ENCODE measurements at places on chromosomes 2 and 18.

- DNase-seq: no peak
Measured at GRCh38 chr2:5914811-5915611, 222.8 kb downstream of the SOX11 start.

DNA sequence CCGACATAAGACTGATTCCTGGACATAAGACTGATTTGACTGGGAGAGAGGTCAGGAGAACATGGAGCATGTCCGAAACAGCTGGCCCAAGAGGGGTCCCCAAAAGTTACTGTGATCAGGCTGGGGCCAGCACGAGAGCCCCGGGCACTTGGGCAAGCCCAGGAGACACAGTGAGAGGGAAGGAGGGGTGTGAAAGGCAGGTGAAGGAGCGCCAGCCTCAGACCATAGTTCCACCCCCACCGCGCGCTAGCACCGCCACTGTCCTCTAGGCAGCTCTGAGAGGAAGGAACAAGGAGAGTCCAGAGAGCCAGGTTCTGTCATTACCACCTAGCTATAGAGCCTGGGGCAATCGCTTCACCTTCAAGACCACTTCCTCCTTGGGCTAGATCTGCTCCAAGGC lies 78.2 kb upstream of the DAPL1 start:
- no peak for DNase-seq

DNA sequence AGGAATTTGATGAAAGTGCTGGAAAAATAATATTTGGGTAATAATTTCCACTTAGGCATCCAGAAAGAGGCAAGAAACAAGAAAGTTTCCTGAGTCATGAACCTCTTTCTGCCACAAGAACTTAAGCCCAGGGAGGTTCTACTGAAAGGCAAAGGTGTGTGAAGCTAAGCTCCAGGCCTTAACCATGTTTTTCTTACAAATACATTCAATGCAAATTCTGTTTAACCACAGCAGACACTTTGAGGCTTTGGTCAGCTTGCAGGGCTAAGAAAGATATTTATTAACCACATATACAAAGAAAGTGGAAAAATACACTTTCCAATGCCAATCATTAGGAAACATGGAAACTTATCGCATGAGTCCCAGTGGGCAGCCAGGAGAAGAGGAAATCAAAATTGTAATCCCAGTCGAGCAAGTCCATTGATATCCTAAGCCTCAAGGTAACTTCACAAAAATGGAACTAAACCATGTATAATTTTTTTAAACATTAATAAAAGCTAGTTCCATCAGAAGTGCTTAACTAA lies 68.3 kb downstream of the PIEZO2 start:
- no peak for DNase-seq

- no peak for DNase-seq
Measured at GRCh38 chr2:176161825-176162626, 4.9 kb downstream of the HOXD3 start.

DNA sequence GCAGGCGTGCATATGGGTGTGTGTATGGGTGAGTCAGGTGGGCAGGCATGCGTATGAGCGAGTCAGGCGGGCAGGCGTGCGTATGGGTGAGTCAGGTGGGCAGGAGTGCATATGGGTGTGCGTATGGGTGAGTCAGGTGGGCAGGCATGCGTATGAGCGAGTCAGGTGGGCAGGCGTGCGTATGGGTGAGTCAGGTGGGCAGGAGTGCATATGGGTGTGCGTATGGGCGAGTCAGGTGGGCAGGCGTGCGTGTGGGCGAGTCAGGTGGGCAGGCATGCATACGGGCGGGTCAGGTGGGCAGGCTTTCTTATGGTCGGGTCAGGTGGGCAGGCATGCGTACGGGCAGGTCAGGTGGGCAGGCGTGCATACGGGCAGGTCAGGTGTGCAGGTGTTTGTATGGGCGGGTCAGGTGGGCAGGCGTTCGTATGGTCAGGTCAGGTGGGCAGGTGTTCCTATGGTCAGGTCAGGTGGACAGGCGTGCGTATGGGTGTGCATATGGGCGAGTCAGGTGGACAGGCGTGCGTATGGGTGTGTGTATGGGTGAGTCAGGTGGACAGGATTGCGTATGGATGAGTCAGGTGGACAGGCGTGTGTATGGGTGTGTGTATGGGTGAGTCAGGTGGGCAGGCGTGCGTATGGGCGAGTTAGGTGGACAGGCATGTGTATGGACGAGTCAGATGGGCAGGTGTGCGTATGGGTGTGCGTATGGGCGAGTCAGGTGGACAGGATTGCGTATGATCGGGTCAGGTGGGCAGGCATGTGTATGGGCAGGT lies 28.7 kb upstream of the KLF11 start:
- no peak for DNase-seq

DNA sequence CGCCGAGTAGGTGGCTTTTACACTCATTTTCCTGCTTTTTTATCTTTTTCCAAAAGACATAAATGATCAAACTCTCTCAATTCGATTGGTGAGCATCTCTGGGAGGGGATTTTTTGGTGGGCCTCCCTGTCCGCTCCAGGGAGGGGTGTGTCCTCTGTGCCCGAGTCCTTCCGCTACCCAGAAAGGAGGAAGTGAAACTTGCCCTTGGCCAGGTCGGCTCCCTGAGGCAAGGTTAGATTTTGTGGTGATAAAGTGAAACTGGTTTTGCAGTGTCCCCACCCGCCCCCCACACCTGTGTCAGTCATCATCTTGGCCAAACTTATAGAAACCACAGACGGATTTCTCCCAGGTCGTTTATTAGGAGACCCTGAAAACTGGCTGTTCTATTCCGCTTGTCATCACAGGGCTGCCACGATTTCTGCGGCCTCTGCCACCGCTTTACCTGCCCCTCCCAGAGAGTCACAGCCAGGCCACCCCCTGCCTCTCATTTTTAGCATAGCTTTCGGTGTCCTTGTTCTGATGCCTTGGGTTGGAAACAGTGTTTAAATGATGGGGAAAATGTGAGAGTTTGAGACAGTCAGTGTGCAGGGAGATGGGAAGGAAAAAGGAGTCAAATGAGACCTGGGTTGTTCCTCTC lies 93.6 kb downstream of the SH3BP4 start:
- no peak for DNase-seq

DNA sequence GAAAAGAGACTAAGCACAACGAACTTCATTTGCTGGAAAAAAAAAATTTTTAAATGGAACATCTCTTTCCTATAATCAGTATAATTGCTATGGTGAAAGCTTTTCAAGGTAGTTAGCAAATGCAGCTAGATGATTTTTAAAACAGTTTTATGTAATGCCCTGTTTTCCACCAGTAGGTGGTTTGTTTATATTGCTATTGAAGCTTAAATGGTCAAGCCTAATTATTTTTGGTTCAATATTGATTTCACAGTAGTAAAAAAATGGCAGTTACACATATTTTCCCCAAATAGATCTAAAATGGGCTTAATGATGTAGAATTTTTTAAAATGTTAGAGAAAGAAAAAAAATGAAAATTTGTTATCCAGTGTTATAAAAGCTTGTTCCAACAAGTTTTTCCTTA lies 70.2 kb downstream of the CDH19 start:
- no peak for DNase-seq

GRCh38 chr2:13197248-13197647 lies 480.5 kb downstream of the TRIB2 start:
- no peak for DNase-seq

DNA sequence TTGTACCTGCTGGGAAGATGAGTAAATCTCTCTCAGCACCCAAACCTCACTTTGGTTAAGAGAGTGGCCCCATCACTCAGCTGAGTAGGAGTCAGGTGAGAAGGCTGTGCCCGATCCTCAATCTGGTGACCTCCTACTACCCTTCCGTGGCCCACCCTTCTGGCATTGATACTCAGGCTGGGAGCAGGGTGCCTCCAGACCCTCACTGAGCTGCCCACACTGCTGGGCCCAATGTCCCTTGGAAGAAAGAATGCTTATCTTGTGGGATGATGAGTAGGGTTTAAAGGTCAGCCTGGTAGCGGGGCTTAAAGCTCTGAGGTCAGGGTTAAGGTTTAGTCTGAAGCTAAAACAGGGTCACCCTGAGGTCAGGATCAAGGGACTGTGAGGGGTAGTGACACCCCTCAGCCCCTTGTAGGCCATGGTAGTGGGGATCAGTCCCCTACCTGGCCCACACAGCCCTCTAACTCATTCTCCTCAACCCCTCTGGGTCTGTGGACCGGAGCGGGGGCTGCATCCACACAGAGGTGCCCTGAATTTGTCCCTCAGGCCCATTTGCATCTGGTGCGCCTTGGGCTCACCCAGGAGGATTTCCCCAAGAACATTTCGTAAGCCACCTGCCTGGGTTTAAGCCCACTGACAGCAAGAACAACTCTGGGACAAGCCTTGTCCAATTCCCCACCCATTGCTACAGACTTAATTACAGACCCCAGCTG lies 123.8 kb downstream of the CYP26B1 start:
- DNase-seq: no peak

DNA sequence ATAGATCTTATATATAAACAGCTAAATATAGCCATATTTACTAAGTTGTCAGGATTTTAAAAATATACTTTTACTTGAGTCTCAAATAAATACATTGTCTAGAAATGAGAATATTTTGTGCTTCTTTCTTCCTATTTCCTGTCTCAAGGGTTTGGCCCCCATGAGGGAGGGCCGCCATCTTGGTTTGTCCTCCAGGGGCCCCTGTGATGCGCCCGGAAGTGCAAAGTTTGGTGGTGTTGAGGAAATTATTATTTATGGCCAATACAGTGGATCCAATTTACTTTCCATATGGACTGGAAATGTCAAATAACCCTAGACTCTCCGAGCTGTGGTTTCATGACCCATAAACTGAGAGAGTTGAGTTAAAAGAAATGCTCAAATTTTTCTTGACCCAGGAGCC lies 104.7 kb upstream of the OTOS start:
- DNase-seq: no peak

DNA sequence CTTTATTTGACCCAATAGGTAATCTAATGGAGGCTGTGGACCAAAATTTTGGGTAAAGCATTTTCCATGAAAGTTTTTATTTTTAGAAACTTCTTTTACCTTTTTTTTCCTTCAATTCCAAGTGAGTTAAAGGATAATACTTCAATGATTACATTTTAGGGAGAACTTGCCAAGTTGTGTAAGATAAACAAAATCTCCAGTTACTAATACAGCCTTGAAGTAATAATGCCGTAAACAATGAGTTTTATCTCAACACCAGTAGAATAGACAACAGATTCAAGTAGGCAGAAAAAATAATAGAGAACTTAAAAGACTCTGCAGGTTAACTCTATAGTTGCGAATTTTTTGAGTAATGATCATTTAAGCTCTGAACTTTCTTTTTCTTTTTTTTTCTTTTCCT lies 807.4 kb downstream of the CNTNAP5 start:
- no peak for DNase-seq

GRCh38 chr2:101132202-101132601 lies 19.0 kb downstream of the TBC1D8 start:
- DNase-seq: no peak

- DNase-seq: no peak
Measured at GRCh38 chr2:114937366-114937930, 495.0 kb downstream of the DPP10 start.

GRCh38 chr2:42882756-42883155 lies 90.4 kb upstream of the HAAO start:
- no peak for DNase-seq

GRCh38 chr2:148238561-148238960 lies 217.7 kb downstream of the MBD5 start:
- DNase-seq: no peak

- DNase-seq: no peak
Measured at GRCh38 chr2:19545507-19545906, 187.1 kb upstream of the OSR1 start.

- no peak for DNase-seq
Measured at GRCh38 chr2:197577446-197577845, 61.6 kb downstream of the MOB4 start.

- no peak for DNase-seq
Measured at GRCh38 chr2:205699515-205700289, 17.4 kb downstream of the NRP2 start.

GRCh38 chr2:234964631-234965461 lies 13.0 kb downstream of the SH3BP4 start:
- no peak for DNase-seq

DNA sequence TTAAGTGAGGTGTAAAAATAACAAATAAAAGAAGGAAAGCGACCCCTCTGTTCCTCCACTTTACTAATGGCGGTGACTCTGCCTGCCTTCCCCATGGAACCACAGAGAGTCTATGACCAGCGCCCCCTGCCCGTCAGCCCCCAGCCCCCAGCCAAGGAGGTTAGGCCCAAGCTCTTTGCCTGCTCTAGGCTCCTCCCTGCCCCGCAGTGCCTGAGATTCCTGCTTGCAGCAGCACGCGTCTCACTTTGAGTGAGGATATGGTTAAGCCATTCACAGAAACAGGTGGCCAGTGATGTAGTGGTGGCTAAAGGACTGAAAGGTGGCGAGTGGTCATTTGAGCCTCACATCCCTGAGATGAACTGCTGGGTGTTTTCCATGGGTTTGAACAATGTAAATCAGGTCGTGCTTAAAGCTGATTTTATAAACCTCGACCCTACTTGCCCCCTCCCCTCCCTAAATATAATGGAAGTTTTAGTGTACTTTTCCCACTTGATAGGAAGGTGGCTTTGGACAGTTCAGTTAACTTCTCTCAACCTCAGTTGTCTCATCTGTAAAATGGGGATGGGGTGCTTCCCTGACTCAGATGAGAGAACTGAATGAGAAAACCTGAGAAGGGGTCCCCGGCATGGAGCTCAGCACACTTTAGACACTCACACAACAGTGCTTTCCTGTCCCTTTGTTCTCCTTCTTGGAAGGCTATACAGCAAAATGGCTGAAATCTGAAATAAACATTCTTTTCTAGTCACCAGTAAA lies 46.5 kb downstream of the IL1RL2 start:
- DNase-seq: no peak

GRCh38 chr18:79603321-79604204 lies 76.0 kb upstream of the CTDP1 start:
- DNase-seq: no peak

DNA sequence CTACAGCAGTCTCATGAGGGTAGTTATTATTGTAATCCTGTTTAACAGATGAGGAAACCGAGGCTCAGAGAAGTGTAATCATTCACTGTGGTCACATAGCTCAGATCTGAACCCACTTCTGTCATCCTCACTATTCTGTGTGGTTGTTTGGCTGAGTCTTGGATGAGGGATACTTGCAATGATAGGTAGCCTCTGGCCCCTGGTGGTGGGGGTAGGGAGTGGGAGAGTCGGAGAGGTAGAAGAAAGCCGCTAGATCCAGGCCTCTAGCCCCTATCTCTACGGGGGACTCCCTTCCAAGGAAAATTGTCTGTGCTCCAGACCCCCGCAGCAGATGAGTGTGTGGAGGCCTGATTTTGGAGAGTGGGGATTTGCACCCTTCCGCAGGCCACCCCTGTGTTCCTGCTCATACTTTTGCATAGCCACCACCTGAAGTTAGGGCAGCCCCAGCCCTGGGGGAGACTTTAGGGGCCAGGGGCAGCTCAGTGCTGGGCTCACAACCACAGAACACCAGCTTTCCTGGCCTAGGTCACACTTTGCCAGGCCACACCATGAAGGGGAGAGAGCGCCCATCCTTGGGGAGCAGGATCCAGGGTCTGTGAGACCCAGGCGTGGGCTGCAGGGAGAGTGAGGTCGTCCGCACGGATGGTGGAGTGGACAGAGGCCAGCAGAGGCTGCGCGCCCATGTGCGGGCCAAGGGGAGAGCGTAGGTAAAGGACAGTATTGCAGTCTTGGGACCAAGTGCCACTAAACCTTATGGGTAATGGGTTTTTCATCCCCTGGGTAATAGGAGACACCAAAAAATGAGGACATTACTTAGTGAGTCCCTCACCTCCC lies 148.2 kb downstream of the GLI2 start:
- no peak for DNase-seq

GRCh38 chr18:9449600-9450414 lies 25.5 kb upstream of the RALBP1 start:
- no peak for DNase-seq
